Karpas-422 (cell line): ENCODE measurements at places on chromosomes 4 and X.

GRCh38 chrX:9805956-9806355 is 19.7 kb downstream of the SHROOM2 start:
- DNase-seq, result no peak

- no peak for DNase-seq
Observed at GRCh38 chr4:56078866-56079265, 130.1 kb downstream of the CEP135 start.

DNA sequence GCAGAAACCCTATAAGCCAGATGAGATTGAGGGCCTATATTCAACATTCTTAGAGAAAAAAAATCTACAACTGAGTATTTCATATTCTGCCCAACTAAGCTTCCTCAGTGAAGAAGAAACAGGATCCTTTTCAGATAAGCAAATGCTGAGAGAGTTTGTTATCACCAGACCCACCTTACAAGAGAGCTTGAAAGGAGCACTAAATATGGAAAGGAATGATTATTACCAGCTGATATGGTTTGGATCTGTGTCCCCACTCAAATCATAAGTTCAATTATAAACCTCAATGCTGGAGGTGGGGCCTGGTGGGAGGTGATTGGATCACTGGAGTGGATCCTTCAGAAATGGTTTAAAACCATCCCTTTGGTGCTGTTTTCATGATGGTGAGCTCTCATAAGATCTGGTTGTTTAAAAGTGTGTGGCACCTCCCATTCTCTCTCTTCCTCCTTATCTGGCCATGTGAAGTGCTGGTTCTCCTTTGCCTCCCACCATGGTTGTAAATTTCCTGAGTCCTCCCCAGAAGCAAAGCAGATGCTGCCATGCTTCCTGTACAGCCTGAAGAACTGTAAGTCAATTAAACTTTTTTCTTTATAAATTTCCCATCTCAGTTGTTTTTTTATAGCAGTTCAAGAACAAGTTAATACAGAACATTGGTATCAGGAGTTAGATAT is 144.2 kb downstream of the MSN start:
- DNase-seq, result no peak

- no peak for DNase-seq
Observed at GRCh38 chr4:113582737-113583136, 178.8 kb downstream of the CAMK2D start.

DNA sequence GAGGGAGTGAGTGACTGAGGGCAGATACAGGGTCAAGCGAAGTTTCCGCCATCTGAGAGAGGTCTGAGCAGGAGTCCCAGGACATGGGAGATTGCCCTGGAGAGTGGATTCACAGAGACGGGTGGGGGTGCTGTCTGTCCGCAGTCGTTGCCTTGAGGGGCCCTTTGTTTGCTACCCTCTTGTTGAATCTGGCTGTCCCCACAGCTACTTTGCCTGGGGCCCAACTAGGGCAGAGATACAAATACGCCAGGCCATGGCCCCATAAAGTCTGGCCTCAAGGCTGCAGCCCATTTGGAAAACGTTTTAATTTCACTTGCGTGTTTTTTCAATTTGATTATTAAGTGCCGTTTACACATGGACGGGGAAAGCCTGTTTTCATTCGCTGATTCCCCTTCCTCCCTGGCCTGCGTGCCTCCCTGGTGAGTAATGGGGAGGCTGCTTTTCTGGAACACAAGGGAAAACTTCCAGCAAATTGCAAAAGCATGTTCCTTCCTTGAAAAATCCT is 134.4 kb downstream of the SMIM20 start:
- DNase-seq, result no peak

- no peak for DNase-seq
Observed at GRCh38 chrX:50495616-50496015, 25.0 kb upstream of the DGKK start.

DNA sequence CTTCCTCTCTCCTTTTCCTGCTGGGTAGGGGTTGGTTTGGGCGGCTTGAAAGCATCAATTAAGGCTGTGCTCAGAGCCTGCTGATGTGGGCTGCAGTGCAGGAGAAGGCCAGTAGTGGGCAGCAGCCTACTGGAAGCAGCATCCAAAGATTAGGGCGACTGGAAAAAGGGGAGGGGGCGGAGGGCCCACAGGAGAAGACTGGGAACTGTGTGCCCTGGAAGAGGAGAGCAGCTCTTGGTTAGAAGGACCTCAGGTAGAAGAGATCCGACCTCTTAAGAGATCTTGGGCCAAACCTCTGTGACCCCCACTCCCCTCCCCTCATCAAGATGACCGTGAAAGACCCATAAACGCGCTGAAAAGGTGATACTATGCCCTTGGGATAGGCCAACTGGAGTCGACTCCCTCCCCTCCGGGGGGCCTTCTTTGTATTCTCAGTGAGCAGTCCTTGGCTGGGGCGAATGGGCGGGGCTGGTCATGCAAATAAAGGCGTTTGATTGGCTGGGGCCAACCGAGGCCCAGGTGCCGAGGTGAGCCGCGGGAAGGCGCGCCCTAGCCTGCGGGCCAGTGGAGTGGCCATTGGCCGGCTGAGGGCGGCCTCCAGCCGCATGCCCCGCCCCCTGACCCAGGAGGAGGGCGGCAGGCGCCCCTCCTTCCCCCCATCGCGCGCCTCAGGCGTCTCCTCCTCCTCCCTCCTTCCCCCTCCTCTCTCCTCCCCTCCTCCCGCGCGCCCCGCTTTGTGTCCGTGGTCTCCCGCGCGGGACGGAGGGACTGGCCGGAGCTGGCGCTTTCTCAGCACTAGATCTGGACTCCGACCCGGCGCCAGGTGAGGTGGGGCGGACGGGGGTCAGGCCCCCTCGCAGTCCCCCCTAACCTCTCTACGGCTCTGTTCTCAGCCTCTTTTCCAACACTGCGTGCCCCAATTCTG is 10.1 kb downstream of the DLG3 start:
- DNase-seq, result peak; percentile 67

DNA sequence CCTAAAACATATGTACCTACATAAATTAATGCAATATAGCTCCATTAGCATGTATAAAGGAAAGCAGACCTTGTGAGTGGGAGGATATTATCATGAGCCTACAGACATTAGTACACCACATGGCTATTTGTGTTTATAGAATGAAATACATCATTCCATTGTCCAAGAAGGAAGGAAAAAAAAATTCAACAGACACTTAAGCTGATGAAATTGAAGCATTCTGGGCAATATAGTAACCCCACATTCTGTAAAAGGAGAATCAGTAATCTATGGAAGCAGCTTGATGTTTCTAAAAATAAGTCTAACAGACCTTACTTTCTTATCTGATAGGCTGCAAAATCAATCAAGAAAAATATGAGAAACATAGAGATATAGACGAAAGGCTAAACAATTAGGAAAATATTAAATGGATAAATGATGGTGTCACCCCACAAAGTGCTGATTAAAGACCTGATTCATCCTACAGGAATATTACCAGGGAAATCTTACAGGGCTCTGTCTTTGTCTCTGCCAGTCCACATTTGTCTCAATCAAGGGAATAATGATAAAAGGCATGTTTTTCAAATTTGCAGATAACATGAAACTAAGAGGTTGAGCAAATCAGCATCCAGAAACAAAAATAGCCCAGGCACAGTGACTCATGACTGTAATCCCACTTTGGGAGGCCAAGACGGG is 76.8 kb downstream of the COMMD8 start:
- DNase-seq, result no peak

DNA sequence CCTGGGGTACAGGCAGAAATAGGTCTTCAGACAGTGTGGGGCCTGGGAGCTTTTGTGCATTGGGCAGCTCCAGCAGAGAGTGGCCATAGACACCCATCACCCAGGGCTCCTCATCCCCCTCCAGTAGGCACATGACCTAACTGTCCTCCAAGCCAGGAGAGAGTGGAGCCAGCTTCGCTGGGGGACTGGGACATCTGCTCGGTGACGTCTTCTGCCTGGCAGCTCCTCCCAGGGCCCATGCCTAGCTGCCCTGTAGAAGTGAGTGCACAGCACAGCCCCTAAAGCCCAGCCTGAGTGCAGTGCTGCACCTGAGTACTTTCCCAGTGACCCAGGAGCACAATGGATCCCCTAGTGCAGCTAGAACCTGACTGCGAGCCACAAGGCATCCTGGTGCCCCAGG is 279.7 kb upstream of the SLC7A11 start:
- DNase-seq, result no peak

DNA sequence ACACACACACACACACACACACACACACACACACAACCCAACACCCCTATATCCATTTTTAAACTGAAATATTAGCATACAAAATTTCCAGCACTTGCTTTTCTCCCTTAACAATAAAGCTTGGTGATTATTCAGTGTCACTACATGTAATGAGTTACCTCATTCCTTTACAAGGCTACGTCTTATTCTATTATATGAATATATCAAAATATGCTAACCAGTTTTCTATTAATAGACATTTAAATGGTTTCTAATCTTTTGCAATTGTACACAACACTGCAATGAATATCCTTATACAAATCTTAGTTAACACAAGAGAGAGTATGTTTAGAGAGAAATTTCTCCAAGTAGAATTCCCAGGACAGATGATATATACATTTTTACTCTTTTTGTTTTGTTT is 14.2 kb downstream of the ZNF81 start:
- DNase-seq, result no peak

- no peak for DNase-seq
Observed at GRCh38 chr4:67684839-67685531, 16.0 kb downstream of the UBA6 start.

- no peak for DNase-seq
Observed at GRCh38 chr4:168972596-168972995, 37.5 kb downstream of the CBR4 start.

DNA sequence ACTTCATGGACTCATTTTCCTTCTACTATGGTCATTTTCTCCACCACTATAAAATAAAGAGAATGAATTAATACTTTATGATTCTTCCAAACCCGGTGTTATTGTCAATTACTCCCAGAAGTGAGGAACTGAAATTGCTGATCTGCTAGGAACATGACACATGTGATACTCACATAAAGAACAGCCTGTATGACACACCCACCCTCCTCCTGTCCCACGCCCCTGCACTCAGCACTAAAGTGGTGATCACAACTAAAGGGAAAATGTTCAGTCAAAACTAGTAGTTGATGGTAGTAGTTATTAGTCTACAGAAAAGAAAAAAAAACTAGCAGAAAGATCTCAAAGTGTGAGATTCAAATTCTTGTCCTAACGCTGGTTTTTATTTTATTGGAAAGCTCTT is 1508.3 kb downstream of the RAPGEF2 start:
- no peak for DNase-seq

DNA sequence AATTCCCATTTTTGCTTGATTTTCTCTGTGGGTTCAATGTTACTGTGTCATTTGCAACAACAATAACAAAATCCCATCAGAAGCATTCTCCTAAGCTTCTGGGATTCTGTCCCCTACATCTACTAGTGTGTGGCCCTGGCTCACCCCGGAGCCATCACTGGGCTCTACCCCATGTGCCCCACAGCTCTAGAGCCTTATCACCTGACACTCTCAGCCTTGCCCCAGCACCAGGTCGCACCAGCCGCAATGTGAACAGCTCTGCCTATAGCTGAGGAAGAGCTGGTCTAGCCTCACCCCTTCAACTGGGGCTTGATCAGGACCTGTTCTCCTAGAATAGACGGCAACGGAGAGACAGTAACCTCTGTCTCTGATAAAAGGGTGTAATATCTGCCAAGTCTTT is 161.7 kb downstream of the SHROOM3 start:
- DNase-seq, result no peak

GRCh38 chr4:139242511-139243051 is 37.4 kb downstream of the MGARP start:
- DNase-seq, result no peak

DNA sequence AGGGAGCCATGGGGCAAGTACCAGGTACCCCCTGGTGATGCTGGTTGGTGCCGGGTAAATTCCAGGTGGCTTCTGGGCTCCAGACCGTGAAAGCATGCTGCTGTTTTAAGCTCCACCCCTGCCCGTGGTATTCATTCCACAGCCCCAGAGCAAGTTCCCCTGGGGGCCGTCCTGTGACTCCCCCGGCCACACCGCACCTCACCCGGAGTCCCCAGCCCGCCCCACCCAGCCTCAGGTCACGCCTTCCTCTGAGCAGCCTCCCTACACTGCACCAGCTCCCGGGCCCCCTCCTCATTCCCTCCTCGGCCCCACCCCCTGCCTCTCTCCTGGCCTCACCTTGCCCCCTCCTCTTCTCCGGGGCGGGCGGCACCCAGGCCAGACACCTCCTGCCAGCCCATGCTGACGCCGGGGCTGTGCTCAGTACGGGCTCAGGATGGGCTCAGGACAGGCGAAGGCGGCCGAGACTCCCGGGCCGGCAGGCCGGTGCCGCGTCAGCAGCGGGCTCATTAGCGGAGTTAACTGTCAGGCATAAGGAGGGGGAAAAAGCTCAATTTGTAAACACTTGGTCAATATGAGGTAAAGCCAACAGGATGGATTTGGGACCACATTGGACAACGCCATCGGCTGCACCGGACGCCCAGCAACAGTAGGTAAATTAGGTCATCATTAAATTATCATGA is 127.4 kb downstream of the FAM53A start:
- no peak for DNase-seq

- no peak for DNase-seq
Observed at GRCh38 chr4:33296876-33297455, 2576.8 kb downstream of the PCDH7 start.

DNA sequence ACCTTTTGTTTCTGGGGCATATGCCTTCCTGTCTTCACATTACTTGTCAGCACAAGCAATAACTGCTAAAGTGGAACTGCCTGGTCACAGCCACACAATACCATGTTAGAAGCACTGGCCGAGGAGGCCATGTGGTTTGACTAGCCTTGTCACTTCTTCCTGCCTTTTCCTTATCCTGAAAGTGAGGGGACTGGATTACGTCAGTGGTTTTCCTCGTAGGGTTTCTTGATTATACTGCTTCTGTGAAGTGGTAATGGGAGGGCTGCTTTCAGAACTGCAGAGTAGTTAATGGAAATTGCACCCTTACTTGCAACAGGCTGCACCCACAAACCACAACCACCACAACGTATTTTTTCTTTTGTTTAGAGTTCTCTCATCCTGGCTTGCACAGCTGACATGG is 26.6 kb downstream of the ZRSR2 start:
- DNase-seq, result no peak

DNA sequence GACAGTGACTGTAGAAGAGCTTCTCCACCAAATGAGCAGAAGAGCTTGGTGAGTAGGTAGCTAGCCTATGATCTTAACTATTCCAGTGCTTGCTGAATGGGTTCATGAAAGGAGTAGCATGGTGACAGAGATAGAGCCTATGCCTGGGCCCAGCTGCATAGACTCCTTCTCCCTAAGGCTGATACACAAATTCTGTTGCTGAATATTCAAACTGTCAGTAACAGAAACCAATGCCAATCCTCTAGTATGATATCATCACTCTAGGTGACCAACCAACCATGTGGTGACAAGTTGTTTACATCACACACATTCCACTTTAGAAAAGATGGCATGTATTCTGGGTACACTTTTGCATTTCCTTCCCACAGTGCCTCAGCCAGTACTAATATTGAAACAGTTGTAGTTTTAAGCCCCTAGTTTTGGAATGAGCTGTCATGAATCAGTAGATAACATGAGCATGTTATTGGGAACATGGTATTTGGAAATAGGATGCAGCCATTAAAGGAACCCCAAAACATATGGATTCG is 103.4 kb upstream of the GRXCR1 start:
- DNase-seq, result no peak

GRCh38 chr4:150479657-150480056 is 102.3 kb upstream of the MAB21L2 start:
- no peak for DNase-seq
